ENCODE measurements at places on chromosomes 1 and 21.

DNA sequence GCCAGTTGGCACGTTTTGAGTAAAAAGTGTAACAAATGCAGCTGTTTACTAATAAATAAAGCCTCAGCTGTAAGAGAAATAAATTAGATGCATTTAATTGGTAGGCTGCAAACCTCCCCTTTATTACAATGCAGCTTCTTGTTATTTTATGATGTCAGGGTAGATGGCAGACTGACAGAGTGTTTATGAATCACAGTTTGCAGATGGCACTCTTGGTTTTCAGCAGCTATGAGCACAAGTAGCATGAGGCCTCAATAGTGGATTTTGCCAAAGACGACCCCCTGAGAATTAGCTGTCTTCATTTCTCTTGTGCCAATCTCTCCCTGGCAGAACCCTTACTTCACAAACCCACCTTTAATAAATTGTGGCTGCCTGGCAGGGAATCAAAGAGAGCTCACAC lies 161.2 kb upstream of the C1orf87 start:
- H3K36me3 ChIP-seq, result no peaks in the 10 kb centered on the region
- no peak overlapping the region for H3K27ac ChIP-seq
- DNase-seq, result no peak

DNA sequence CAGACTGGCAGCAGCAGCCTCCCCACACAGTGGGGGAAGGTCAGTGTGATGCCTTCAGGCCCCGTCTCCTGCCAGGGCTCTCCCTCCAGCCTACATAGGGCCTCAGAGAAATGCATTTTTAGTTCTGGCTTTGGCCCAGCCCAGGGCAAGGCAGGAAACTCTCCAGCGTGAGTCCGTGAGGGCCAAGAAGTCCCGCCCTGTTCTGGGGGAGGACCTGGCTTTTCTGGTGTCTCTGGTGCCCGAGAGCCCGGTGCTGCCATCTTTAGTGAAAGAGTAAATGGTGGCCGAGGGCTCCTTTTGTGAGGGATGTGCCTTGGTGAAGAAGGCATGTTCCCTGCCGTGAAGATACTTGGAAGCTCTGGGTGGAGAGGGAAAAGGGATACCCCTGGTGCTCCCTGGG lies 14.8 kb upstream of the DIP2A start:
- H3K36me3 ChIP-seq, result no peaks in the 10 kb centered on the region
- no peak overlapping the region for H3K4me3 ChIP-seq
- H3K4me1 ChIP-seq, result no peaks in the 10 kb centered on the region
- no peaks in the 10 kb centered on the region for H3K27me3 ChIP-seq
- DNase-seq, result no peak

DNA sequence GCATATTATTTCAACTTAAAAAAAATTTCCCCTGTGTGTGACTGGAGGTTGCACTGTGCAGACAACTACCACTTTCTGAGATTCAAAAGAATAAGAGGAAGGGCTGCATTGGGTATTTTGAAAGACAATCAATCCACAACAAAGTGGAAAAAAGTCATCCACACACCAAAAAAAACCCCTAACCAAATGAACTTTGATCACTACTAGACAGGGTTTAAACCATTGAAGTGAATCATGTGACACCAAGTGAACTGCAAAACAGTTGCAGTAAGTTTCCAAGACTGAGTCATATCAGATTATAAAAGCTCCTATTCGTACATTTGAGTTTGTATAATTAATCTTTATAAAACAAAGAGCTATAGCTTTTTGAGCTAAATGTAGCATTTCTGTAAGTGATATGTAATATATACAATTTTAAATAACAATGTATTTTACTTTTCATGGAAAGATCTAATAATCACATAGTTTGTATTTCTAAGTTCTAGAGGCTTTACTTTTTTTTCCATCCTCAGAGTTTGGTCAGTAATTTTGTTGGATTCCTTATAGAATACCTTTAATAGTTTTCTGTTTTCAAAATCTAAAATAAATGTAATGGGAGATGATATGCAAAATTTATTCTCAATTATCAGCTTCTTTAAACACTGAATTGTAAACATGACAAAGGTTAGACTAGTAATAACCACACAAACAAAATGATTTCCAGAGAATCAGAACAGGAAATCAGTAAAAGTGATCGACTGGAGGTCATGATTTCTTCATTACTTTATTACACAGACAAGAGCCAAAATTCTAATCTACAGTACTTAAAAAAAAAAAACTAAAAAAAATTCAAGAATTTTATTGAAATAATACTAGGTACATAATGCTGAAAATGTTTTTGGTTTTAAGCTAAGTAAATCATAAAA lies 50.5 kb upstream of the GFI1 start:
- no peaks in the 10 kb centered on the region for H3K36me3 ChIP-seq
- H3K4me1 ChIP-seq, result no peaks in the 10 kb centered on the region
- DNase-seq, result no peak
- no peak overlapping the region for H3K4me3 ChIP-seq
- no peaks in the 10 kb centered on the region for H3K27me3 ChIP-seq

GRCh38 chr1:63545780-63546179 lies 22.5 kb downstream of the EFCAB7 start:
- H3K4me3 ChIP-seq, result no peak overlapping the region
- no peak for DNase-seq
- H3K4me1 ChIP-seq, result no peaks in the 10 kb centered on the region
- no peak overlapping the region for H3K27ac ChIP-seq
- no peaks in the 10 kb centered on the region for H3K36me3 ChIP-seq

DNA sequence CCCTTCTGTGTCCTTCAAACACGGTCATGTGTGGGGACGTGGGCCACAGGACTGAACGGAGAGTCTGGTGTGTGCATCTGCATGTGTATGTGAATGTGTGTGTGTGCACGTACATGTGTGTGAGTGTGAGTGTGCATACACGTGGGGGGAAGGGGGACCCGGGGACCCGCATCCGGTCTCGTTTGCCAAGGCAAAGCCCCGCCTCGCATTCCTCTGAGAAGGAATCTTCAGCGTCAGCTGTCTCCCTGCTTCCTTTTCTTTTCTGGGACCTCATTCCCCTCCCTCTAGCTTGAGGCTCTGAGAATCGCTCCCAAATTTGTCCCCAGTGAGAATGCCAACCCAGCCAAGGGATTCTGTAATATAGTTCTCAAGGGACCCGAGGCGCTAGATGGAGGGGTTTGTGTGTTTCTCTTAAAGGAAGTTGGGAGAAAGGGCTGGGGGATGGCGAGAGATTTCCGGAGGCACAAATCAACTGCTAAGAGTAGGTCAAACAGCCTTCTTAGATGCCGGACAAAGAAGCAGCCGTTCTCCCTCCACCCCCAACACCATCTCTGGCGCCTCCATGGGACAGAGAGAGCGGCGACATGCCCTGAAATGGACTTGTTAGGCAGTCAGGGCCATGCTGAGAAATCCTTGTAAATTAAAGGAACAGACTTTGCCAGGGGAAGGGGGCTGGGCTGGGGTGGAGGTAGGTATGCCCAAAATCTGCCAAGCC lies 6.6 kb downstream of the IFFO2 start:
- no peaks in the 10 kb centered on the region for H3K36me3 ChIP-seq
- peaks cover 16% of the 10 kb centered on the region for H3K4me1 ChIP-seq
- no peaks in the 10 kb centered on the region for H3K27me3 ChIP-seq
- no peak overlapping the region for H3K4me3 ChIP-seq
- no peak overlapping the region for H3K27ac ChIP-seq

DNA sequence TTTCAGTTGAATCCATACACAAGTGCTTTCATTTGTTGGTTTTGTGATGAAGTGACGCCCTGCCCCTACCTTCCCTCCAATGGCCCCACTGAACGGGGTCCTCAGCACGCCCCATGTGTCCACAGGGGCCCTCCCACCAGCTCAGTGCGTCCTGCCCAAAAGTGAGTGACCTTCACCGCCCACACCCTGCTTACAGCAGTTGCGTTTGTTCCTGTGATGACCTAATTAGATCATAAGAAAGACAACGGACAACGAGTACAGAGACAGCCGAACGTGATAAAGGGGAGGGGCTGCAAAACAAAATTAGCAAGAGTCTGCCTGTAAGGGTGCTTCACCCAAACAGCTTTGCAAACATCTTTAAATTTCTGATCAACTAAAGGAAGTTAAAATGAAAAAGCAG lies 38.2 kb upstream of the RIPK4 start:
- no peaks in the 10 kb centered on the region for H3K4me1 ChIP-seq
- H3K4me3 ChIP-seq, result no peak overlapping the region
- no peak for DNase-seq
- H3K36me3 ChIP-seq, result no peaks in the 10 kb centered on the region
- no peak overlapping the region for H3K27ac ChIP-seq

DNA sequence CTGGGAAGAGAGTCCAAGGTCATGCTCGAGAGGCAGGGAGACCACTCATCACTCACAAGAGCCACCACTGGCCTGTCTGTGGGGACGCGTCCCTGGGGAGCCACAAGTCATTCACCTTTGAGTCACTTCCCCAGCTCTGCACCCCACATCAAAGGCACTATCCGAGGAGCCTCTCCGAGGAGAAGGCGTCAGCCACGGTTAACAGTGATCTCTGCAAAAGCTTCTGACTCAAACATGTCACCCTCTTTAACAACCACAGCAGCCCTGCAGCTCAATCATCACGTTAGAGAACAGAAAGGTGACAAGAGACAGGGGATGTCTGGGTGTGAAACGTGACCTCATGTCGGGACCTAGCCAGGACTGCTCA lies 9.0 kb downstream of the LRRC47 start:
- H3K4me1 ChIP-seq, result no peaks in the 10 kb centered on the region
- no peaks in the 10 kb centered on the region for H3K27me3 ChIP-seq
- no peak for DNase-seq
- H3K4me3 ChIP-seq, result no peak overlapping the region
- no peak overlapping the region for H3K27ac ChIP-seq
- H3K36me3 ChIP-seq, result peaks cover 15% of the 10 kb centered on the region

DNA sequence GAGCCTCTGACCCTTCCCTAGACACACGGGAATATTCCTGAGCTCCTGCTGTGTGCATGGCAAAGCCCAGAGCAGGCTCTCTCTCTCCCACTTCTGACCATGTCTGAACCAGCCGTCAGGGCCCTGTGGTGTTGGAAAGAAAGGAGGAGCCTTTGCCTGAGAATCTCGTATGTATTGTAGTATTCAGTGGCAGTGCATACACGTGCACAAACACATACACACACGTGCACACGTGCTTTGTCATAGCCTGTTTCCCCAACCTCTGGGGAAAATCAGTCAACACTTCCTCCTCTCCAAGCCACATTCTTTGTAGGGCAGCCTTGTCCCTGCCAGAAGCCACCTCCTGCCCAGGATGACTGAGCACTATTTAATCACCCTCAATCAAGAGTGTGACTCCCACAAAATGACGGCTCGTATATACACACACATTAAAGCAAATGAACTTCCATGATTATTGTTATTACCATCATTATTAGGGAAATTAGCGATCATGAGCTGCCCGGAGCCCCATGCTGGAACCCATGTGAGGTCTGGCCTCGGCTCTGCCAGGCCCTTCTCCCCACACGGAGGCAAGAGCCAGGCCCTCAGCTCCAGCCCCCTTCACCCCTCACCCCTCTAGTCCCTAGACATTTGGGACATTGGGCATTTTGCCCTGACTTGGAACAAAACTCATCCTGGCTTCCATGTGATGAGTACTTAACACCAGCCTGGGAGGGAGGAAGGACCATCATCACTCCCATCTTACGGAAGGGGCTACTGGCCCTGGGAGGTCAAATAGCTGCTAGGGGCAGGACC lies 331.9 kb downstream of the NPHP4 start:
- no peaks in the 10 kb centered on the region for H3K36me3 ChIP-seq
- H3K27me3 ChIP-seq, result 0 out of 2 replicates have a peak, but pooled peaks cover 3% of the 10 kb centered on the region
- H3K27ac ChIP-seq, result no peak overlapping the region
- DNase-seq, result peak; percentile 39
- H3K4me1 ChIP-seq, result no peaks in the 10 kb centered on the region

GRCh38 chr21:33642896-33643657 lies 776 bp downstream of the ITSN1 start:
- H3K4me3 ChIP-seq, result peak overlapping the region; percentile 76
- peaks cover 21% of the 10 kb centered on the region for H3K4me1 ChIP-seq
- no peaks in the 10 kb centered on the region for H3K27me3 ChIP-seq
- H3K27ac ChIP-seq, result no peak overlapping the region

DNA sequence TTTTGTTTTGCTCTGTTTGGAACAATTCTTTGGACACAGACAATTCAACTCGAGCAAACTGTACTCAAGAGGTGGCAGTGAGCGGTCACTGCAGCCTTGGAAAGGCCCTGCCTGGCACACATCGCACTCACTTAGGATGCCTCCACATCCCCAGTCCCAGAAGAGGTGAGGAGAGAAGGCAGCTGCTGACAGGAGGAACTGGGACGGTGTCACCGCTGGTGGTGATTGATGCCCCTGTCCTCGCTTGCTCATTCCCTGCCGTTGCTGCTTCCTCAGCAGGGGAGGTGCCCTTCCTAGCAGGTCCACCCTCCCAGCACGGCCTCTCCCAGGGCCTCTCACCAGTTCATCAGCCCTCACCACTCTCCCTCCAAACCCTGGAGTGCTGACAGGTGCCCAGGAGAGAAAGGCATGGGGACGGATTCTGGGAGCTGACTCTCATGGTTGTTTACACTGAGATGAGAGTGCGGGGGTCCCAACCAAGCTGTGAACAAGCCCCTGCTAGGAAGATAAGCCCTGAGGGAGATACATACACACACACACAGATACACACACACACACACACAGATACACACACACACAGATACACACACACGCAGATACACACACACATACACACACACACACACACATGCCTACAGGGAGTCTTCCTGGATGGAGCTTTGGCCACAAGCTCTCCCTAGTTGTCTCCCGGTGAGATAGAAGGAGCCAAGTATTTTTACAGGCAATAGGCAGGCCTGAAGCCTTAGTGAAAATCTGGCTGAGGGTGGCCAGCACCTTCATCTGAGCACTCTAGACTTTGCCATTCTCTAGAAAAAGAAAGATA lies 101.1 kb downstream of the CDC7 start:
- H3K27ac ChIP-seq, result no peak overlapping the region
- no peaks in the 10 kb centered on the region for H3K27me3 ChIP-seq
- no peak overlapping the region for H3K4me3 ChIP-seq
- no peaks in the 10 kb centered on the region for H3K36me3 ChIP-seq

DNA sequence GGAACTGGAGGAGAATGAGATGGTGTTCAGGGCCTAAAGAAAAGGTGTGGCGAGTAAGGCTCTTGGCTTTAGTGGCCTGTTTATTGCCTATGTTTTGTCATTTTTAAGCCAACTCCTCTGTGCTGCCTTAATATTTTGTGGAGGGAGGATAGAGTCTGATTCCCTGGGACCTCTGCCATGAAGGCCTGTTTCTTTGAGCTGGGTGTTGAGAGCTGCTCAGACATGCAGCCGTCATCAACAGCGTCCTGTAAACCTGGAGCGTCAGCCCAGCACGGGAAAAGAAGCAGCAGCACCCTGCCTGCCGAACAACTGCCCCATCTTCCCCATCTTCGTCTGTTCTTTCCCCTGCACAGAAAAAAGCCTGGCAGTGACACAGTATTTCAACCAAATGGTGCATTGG lies 27.1 kb upstream of the SNX27 start:
- H3K27ac ChIP-seq, result peak overlapping the region; percentile 79
- peaks cover 30% of the 10 kb centered on the region for H3K36me3 ChIP-seq
- no peaks in the 10 kb centered on the region for H3K27me3 ChIP-seq
- peaks cover 70% of the 10 kb centered on the region for H3K4me1 ChIP-seq
- H3K4me3 ChIP-seq, result no peak overlapping the region

GRCh38 chr1:96579636-96580035 lies 141.9 kb upstream of the PTBP2 start:
- H3K27me3 ChIP-seq, result no peaks in the 10 kb centered on the region
- DNase-seq, result no peak
- H3K4me3 ChIP-seq, result no peak overlapping the region
- no peaks in the 10 kb centered on the region for H3K36me3 ChIP-seq
- no peaks in the 10 kb centered on the region for H3K4me1 ChIP-seq
- no peak overlapping the region for H3K27ac ChIP-seq

Measured in PC-9 (cell line).